ENCODE measurements at places on chromosomes 3 and 15.
A peak's percentile ranks its signal among the peaks of the same experiment; 100 is the strongest.

GRCh38 chr15:25719101-25719985 is 143.8 kb downstream of the ATP10A start:
- DNase-seq = no peak

DNA sequence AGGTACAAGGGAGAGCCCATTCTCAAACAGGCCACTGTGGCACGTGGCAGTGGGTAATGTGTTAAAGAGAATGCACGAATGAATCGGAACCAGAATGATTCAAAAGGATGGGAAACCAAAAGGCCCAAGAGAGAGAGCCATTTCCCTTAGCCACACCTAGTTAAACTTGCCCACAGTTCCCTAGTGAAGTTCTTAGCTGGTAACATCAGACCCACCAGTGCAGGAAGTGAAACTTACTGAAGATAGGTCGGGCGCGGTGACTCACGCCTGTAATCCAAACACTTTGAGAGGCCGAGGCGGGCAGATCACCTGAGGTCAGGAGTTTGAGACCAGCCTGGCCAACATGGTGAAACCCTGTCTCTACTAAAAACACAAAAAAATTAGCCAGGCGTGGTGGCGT is 97.1 kb downstream of the MEX3B start:
- DNase-seq = peak; percentile 12

- DNase-seq = no peak
Measured at GRCh38 chr15:57969355-57969754, 96.2 kb downstream of the ALDH1A2 start.

GRCh38 chr3:161337311-161337710 is 34.0 kb downstream of the SPTSSB start:
- no peak for DNase-seq
